ENCODE measurements at places on chromosomes 13 and 19.

DNA sequence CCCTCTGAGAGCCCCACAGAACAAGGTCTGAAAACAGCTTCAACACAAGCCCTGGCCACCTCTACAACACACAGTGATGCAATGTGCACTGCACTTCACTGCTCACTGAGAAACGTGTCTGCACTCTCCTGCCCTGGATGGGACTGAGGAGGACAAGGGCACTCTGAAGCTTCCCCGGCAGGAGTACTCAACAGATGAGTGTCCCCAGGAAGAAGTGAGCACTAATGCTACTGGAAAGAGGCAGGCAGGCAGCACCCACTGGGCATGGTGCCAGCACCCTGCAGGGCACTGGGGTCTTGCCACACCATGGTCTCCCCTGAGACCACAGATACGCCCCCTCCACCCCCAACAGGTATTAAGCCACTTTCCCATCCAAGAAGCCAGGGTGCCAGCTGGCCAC, 17.7 kb upstream of the SLC35E1 start:
- no peak overlapping the region for H3K4me3 ChIP-seq
- no peaks in the 10 kb centered on the region for H3K36me3 ChIP-seq
- no peak overlapping the region for H3K27ac ChIP-seq
- H3K4me1 ChIP-seq = peaks cover 21% of the 10 kb centered on the region
- no peaks in the 10 kb centered on the region for H3K27me3 ChIP-seq
- DNase-seq = no peak

DNA sequence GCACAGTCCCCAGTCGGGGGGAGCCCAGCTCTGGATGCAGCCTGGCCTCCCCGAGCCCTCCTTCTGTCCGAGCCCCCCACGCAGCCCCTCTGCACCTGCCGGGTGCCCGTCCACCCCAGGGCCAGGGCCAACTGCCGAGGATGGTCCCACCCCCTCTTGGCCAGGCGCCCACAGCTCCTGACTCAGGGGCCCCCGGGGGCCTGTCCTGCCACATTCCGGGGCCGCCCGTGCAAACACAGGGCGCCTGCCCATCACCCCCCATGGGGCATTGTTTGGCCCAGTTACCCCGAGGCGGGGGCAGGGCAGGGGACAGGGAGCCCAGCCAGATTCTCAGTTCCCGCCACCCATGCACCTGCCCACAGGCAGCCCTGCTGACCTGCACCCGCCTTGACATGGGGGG, 5.3 kb upstream of the TCF3 start:
- no peaks in the 10 kb centered on the region for H3K36me3 ChIP-seq
- no peak overlapping the region for H3K4me3 ChIP-seq
- no peak for DNase-seq
- H3K27me3 ChIP-seq = no peaks in the 10 kb centered on the region

- DNase-seq = no peak
- no peaks in the 10 kb centered on the region for H3K27me3 ChIP-seq
- H3K4me1 ChIP-seq = no peaks in the 10 kb centered on the region
- no peaks in the 10 kb centered on the region for H3K36me3 ChIP-seq
Measured at GRCh38 chr13:20826301-20826700, 52.5 kb upstream of the EEF1AKMT1 start.

DNA sequence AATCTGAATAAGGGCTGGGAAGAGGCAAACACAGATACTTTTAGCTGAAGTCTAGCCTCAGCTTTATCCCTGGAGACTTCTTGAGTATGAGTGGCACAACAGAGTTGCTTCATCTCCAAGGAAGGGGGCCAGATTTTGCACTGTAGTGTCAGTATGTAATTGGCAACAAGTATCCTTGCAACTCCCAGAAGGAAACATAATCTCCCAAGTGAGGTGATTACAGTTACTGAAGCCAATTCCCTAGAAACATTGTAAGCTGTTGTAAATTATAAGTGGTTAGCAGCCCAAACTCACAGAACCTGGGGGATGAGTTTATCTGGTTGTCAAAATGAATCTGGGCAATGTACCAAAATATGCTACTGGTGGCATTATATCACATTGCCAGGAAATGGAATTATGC, 2065.7 kb upstream of the PCDH20 start:
- no peak overlapping the region for H3K27ac ChIP-seq
- H3K36me3 ChIP-seq = no peaks in the 10 kb centered on the region
- H3K27me3 ChIP-seq = no peaks in the 10 kb centered on the region
- no peak overlapping the region for H3K4me3 ChIP-seq
- no peak for DNase-seq
- H3K4me1 ChIP-seq = no peaks in the 10 kb centered on the region

DNA sequence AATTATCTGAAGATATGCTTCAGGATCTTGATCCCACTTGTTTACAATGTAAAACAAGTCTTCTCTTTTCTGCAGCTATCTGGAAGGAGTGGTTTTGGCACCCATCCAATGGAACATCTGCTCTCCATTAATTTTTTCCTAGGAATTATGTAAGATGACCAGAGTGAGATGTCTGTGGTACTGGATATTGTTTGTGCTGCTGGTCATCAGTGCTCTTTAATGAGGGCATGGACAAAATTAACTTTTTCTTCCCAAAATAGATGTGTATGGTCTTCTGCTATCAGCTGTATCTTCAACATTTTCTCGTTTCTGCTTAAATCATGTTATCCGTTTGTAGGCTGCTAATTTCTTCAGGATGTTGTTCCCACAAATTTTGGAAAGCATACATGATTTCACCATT, 415.4 kb upstream of the KLHL1 start:
- H3K27ac ChIP-seq = no peak overlapping the region
- no peaks in the 10 kb centered on the region for H3K4me1 ChIP-seq
- H3K4me3 ChIP-seq = no peak overlapping the region
- no peak for DNase-seq
- H3K27me3 ChIP-seq = no peaks in the 10 kb centered on the region

All from uterus (tissue), 4 donors.